ENCODE measurements at places on chromosomes 13 and 19. TPM values are rescaled to one million over a fixed set of nuclear protein-coding genes. Genes with fewer than 3 reads are reported as not detected.

DNA sequence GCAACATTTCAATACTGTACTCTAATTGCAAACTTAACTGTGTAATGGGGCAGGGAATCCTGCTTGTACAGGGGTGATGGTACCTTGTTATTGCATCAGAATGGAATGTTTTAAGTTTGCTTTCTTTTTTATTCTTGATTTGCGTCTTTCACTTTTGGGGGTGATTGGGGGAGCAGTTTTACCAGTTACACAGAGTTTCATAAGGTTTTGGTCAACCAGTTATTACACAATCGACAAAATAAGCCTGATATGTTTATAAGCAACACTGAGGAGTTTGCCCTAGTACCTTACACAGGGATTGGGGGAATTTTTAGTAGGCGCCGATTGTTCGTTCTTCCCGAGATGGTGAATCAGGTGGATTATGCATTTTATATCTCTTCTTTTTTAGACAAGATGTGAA is 2.7 kb downstream of the KLF5 start:
- DNase-seq: peak; percentile 47

FXYD3 gene
- total RNA-seq: not detected

DNA sequence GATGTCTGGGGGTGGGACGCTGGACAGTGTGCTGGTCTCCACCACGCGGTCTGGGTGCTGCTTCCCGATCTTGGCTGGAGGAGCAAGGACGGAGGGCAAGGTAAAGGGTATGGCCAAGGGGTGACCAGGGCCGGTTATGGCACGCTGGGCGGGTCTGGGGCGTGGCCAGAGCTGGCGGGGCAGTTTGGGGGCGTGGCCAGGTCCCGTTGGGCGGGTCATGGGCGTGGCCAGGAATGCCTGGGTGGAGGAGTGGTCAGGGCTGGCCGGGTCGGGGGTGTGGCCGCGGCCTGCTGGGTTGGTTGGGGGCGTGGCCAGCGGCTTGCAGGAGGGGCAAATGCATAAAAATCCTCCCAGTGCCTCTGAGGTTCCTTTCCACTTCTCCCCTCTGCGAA is 19.2 kb downstream of the GPX4 start:
- DNase-seq: peak; percentile 22

DNA sequence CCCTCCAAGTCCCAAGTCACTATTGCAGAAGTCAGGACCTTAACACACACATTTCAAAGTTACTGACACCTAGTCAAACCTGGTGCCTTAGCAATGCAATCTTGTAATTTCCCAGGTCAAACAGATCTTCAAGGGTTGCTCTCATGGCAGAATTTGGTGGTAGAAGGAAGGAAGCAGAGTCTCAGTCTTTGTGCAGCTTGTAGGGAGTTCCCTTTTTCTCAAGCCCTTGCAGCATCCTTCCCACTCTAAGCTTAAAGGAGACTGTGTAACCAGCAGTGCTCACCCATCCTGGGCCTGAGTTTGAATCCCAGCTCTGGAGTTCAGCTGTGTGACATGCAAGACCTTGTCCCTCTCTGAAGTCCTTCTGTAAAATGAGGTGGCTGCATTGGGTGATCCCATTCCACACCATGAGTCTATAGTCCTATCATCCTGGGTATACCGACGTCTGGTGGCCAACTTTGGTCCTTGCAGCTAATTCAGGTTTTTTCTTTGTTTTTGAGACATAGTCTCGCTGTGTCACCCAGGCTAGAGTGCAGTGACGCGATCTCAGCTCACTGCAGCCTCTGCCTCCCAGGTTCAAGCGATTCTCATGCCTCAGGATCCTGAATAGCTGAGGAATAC is 9.8 kb downstream of the SIGLEC10 start:
- peak; percentile 11 for DNase-seq

GRCh38 chr13:36872621-36873020 is 47.4 kb downstream of the SMAD9 start:
- DNase-seq: no peak

GRCh38 chr13:29918845-29919244 is 68.4 kb upstream of the UBL3 start:
- DNase-seq: peak; percentile 85

Measured in renal cortical epithelial cell (primary cell).